Spinal cord (tissue), 10 donors: ENCODE measurements at places on chromosomes 7 and 10. TPM values are rescaled to one million over a fixed set of nuclear protein-coding genes. Genes with fewer than 3 reads are reported as not detected.

Gene NUPR2
- polyA plus RNA-seq = 1.6 TPM

Gene SPAG6
- polyA plus RNA-seq = 7.8 TPM

Gene ACTL6B
- polyA plus RNA-seq = 89.8 TPM

Gene SPDYE3
- polyA plus RNA-seq = 8.8 TPM

Gene MLXIPL
- polyA plus RNA-seq = 4.4 TPM

Gene ZNRF2
- polyA plus RNA-seq = 10.2 TPM

Gene AEBP1
- 83.2 TPM for polyA plus RNA-seq

Gene CRPPA
- polyA plus RNA-seq = 4.6 TPM

Gene PCLO
- polyA plus RNA-seq = 36.4 TPM

Gene TMEM229A
- polyA plus RNA-seq = 3.7 TPM

Gene UCMA
- polyA plus RNA-seq = 0.41 TPM

Gene EN2
- 0.06 TPM for polyA plus RNA-seq

Gene WDR86
- 16.6 TPM for polyA plus RNA-seq

Gene TMEM26
- 1.9 TPM for polyA plus RNA-seq

Gene BZW2
- polyA plus RNA-seq = 74.3 TPM

Gene JCAD
- polyA plus RNA-seq = 51.7 TPM

Gene EBF3
- polyA plus RNA-seq = 166 TPM

Gene NPSR1
- polyA plus RNA-seq = 0.15 TPM

Gene DNTT
- not detected for polyA plus RNA-seq

Gene TMEM236
- 0.24 TPM for polyA plus RNA-seq

Gene TMEM270
- not detected for polyA plus RNA-seq

Gene UBTD1
- polyA plus RNA-seq = 16.4 TPM

Gene CNOT4
- polyA plus RNA-seq = 30.4 TPM

Gene STEAP2
- 8.3 TPM for polyA plus RNA-seq

Gene SPOCK2
- polyA plus RNA-seq = 312 TPM

Gene GPR15LG
- polyA plus RNA-seq = not detected

Gene OR6B1
- polyA plus RNA-seq = not detected

Gene LIPJ
- polyA plus RNA-seq = 0.30 TPM

Gene NME8
- polyA plus RNA-seq = not detected

Gene GIMAP5
- 3.0 TPM for polyA plus RNA-seq

Gene STEAP1
- 1.2 TPM for polyA plus RNA-seq
